ENCODE measurements at places on chromosomes 13 and 19.
A peak's percentile ranks its signal among the peaks of the same experiment; 100 is the strongest.

GRCh38 chr13:75811361-75811760, 175.2 kb downstream of the LMO7 start:
- DNase-seq: no peak

- DNase-seq: no peak
These were observed 237.4 kb downstream of the LMO7 start for GRCh38 chr13:75873494-75873893.

- no peak for DNase-seq
These were observed 16.0 kb downstream of the ZNF44 start for GRCh38 chr19:12278713-12279112.

DNA sequence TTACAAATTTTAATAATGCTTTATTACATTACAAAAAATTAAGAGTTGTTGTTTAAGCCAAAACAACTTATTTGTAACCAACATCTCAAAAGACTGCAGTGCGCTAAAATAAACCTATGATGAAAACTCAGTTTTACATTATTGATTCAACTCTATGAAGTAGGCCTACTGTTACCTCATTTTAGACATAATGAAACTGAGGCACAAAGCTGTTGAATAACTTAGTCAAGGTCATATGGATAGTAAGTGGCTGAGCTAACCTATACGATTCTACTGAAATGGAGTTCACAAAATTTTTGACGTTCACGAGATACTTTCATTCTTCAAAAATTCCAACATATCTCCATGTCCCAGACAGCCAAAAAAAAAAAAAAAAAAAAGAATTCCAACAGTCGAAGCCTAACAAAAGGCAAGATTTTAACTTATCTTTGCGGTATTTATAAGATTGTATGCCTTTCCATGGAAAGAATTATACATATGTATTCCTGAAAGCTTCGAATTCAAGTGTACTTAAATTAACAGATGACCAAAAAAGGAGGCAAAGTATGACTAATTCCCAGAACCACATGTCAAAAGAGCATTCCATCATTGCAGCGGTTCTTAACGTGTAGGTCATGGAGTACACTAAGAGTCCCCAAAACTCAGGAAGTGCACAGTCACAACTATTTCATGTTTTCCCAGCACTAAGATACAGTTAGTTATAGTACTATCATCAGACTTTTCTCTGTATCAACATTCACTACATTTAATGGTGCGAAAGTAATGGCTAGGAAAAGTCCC, 69.4 kb downstream of the PSPC1 start:
- DNase-seq: no peak

DNA sequence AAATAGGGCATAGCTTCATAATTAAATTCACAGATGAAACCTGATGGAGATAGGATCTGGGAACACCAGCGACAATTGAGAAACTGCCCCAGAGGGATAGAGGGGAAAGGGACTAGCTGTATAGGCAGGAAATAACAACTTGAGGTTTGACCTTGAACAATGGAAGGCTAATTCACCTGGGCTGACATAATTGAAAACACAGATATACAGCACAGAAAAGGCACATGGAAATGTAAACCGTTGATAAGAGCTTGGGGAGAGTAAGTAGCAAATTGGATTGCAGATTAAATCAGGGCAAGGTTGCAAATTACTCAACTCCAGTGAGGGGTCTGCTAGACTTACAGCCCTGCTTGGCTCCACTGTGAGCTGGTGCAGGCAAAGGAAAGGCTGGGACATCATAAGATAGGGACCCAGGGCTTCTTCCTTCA, 246.7 kb downstream of the DLEU7 start:
- DNase-seq: no peak

GRCh38 chr19:28642787-28643683, 569.9 kb downstream of the UQCRFS1 start:
- no peak for DNase-seq

DNA sequence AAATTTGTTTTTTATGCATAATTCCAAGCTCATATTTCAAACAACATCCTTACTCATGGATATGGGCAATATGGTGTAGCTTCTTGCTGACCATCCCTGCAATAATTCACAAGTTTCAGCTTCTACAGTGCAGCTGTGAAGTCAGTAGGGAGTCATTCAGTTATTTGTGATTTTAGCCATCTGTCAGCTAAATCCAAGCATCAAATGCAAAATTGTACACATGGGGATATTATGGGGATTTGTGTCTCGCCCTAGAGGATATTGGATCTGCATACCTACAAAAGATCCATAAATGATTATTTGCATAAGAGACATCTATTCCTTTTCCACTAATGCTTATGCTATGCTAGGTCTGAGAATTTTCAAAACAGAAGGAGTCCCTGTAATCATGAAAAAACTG, 217.9 kb upstream of the SLITRK5 start:
- DNase-seq: no peak

DNA sequence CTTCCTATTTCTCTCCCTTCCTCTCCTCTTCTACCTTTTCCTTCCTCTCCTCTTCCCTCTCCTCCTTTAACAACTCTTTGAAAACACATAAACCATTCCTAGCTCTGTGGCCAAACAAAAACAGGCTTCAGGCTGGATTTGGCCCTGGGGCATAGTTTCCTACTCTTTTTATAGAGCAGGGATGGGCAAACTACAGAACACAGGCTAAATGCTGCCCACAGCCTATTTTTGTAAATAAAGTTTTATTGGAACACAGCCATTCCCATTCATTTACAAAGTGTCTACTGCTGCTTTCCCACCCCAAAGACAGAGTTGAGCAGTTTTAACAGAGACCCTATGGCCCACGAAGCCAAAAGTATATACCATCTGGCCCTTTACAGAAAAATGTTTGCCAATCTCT, 35.4 kb downstream of the LHFPL6 start:
- DNase-seq: no peak

- no peak for DNase-seq
These were observed 28.3 kb downstream of the NUP58 start for GRCh38 chr13:25329706-25330105.

DNA sequence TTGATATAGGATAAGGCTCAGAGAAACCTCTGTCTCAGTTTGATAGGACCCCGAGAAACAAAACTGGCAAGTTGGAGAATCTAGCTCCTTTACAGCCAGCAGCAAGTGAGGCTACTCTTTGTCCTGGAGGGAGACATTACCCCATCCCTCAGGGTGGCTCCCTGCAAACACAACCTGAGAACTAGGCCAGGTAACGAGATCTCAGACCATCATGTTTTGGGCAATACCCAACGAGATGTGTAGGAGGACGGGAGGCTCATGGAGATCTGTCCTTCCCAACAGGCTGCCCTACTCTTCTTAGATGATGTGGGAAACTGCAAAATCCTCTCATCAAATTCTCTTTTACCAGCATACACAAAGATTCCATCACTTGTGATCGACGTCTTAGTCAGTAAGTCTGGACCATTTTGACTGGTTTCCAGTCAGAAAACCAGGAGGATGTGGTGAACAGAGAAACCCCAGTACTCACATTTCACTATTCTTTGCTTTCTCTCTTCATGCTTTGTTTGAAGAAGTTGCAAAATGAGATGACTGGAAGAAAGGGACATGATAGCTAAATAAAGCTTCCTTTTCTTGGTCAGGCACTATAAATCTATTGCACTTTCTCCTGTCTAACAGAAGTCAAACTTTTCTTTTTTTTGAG, 6.0 kb upstream of the CTU1 start:
- DNase-seq: no peak

DNA sequence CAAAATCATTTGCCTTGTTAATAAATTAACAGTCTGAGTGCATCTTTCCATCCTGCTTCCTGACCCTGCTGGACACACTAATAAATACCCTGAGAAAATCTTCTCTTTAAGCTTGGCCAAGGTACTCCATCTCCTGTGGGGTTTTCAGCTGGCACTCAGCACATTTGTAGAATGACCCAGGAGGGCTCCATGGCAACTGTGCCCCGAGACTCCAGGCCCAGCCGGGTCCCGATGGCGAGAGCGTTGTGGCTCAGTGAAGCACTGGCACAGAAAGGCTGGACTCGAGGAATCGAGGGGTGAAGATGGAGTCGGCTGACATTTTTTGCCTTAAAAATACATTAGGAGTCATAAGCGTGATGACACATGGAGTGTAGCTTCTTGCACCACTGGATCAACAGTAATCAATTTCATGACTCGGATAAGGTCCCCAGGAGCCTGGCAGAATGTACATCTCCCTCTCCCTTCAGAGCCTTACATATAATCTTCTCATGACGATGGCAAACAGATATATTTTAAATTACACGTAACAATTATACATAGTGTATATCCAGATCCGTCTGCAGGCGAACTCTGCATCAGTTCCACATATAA, 85.4 kb downstream of the SLC7A1 start:
- no peak for DNase-seq

GRCh38 chr13:114134111-114134943, 1.9 kb upstream of the RASA3 start:
- DNase-seq: no peak

- DNase-seq: no peak
These were observed at the start of gene COX7A1 for GRCh38 chr19:36152352-36153091. TSS of gene COX7A1 (minus strand) at chr19:36152447. CDS start at chr19:36152407, 40 bp downstream.

DNA sequence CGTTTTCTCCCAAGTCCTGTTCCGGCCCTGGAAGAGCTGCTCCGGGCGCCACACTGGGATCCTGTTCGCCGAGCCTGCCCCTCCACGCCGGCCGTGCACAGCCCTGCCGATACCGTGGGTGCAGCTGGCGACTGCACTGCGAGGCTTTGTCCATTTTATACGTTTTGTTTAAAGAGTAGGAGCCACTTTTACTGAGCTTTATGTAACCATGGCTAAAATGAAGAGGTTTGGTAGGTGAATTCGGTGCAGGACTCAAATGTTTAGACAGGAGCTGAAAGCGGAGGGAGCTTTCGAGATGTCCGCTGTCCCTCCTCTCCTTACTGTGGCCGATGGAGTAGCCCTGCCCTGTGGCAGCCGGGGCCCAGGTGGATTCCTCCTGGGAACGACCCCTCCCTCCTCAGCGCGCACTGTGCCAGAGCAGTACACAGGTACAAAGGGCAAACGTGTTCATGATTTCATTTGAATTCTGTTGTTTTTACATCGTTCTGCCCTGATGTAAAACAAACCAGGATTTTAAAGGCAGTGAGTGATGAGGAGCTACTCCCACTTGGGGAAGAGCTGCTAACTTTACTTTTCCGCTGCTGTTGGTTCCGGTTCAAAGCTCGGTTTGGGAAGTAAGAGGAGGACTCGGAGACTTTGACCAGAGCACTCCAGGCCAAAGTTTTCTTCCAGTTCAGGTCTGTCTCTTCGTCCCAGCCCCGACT, 1.7 kb downstream of the COL4A2 start:
- DNase-seq: no peak

GRCh38 chr19:5948752-5949564, 29.0 kb downstream of the RANBP3 start:
- DNase-seq: no peak

DNA sequence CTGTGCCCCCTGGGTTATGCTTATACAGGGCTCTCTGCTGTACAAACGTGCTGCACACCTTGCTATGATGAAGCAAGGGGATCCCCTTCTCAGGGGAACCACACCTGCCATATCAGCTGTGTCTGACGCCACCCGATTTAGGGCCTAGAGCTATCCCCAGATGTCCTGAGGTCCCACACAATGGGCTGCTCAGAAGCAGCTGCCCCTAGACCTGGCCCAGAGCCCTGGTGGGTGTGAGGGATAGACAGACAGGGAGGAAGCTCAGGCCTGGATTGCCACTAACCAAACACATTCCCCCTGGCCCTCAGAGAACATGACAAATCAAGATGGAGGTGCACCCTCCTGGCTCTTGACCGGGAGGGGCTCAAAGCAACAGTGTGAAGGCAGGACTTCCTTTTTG, 59.3 kb downstream of the TSHZ3 start:
- no peak for DNase-seq

DNA sequence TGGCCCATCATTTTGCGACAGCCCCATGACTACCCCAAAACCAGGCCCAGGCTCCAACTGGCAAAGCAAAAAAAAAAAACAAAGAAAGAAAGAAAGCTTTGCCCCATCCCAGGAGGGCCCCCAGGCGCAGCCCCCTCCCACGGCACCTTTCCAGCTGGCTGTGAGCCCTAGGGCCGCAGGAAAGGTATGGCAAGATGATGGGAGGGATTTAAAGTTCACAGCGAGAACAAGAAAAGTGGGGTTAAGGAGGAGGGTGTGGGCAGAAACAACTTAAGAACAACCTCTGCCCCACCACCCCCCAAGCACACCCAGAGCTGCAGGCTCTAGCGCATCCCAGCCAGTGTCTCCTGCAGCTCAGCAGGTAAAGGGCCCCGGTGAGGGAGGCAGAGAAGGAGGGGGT, at the start of gene CYP2F1:
Gene CYP2F1, plus strand, starts transcription at position 301 of the 400 bp plus-strand sequence. CDS start 1,757 bp downstream, outside the sequence.
- DNase-seq: no peak

DNA sequence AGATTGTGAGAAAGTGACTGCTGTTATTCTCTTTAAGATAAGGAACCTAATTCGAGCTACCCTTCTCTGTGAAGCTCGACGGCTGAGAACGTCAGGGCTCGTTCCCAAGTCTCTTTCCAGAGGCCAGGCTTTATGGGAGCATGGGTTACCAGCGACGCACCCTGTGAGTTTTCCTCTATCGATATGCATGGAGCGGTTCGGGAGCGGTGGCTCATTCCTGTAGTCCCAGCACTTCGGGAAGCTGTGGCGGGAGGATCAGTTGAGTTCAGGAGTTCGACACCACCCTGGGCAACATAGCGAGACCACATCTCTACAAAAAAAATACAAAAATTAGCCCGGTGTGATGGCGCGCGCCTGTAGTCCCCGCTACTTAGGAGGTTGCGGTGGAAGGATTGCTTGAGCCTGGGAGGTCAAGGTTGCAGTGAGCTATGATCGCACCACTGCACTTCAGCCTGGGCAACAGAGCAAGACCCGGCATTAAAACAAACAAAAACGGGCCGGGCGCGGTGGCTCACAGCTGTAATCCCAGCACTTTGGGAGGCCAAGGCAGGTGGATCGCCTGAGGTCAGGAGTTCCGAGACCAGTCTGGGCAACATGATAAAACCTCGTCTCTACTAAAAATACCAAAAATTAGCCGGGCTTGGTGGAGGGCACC, 681 bp upstream of the ZNF606 start:
- DNase-seq: peak; percentile 6

DNA sequence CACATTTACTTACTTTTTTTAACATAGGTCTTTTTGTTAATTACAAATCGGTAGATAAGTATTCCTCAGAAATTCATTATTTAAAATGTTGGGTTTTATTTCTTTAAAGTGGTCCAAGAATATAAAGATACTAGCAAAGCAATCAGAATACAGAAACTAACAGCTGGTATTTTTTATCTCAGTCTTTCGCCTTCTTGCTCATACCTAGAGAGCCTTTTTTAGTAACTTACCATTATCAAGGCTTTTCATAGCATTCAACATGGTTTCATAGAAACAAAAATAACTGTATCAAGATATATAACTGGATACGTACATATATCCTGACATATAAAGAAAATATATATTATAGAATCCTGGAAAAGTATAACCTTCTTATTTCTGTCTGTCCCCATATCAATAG, 227.8 kb upstream of the MIR17HG start:
- DNase-seq: no peak

Data from GM04503 (cell line).